ENCODE measurements at places on chromosomes 3 and 15.

- DNase-seq: no peak
These were observed 338.3 kb downstream of the NLGN1 start for GRCh38 chr3:173735841-173736240.

- DNase-seq: peak; percentile 90
These were observed at the start of gene PRICKLE2 for GRCh38 chr3:64224826-64225610. Gene PRICKLE2 (minus strand): TSS chr3:64225466. CDS start chr3:64198927, 26,539 bp downstream.

GRCh38 chr15:100895721-100896120 is 16.1 kb downstream of the ALDH1A3 start:
- no peak for DNase-seq

- peak; percentile 61 for DNase-seq
These were observed 289.1 kb upstream of the DNAJC19 start for GRCh38 chr3:181278468-181279238.

- no peak for DNase-seq
These were observed 7.8 kb downstream of the UROC1 start for GRCh38 chr3:126509597-126510307.

DNA sequence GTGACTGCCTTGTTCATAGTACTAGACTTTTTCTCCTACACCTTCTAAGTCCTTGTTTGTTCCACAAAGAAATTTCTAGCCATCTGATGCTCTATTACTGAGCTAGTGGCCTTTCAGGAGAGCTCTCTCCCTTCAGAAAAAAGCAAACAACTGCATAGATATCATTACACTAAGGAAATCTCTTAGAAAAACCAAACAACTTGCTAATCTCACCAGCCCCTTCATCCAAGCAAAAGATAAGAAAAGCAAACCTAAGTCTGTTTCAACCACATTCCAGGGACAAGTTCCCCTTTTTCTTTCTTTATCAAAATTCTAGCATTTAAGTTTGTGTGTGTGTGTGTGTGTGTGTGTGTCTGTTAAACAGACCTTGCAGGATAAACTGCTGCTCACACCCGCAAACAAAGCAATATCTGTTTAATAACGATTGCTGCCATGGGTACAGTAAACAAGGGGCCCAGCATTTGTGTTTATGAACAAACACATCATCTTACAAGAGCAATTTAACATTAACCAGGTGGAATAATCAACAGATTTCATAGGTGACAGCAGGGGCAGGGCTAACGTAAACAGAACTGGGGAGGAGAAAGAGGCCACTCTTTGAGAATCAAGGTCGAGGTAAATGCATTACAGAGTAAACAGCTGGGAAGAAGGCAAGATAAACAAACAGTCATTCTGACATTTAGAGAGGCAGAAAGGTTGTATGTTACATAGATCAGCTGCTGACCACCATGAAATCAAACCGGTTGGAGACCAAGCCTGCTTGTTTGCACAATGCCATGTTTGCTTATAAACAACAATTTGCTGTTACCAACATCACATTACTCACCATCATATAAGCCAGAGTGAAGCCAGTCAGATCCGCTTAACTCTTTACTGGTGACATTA is 375.1 kb downstream of the FOXP1 start:
- DNase-seq: no peak

- DNase-seq: no peak
These were observed 25.4 kb downstream of the FILIP1L start for GRCh38 chr3:100088735-100089368.

DNA sequence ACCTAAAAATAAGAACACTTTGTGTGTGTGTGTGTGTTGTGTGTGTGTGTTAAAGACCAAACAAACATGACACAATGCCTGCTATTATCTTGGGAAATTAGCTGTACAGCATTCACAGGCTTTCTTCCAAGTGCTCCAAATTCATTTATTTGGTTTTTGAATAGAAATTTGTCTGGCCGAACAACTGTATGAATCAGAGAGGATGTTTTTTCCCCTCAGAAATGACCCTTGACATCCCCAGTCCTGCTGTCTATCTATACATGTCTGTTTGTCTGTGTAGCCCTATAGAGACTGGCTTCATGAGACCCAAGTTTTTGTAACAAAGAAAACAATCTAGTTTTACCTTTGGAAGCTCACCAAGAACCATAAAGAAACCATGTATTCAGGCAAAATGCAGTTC is 549.8 kb downstream of the NSUN3 start:
- no peak for DNase-seq

DNA sequence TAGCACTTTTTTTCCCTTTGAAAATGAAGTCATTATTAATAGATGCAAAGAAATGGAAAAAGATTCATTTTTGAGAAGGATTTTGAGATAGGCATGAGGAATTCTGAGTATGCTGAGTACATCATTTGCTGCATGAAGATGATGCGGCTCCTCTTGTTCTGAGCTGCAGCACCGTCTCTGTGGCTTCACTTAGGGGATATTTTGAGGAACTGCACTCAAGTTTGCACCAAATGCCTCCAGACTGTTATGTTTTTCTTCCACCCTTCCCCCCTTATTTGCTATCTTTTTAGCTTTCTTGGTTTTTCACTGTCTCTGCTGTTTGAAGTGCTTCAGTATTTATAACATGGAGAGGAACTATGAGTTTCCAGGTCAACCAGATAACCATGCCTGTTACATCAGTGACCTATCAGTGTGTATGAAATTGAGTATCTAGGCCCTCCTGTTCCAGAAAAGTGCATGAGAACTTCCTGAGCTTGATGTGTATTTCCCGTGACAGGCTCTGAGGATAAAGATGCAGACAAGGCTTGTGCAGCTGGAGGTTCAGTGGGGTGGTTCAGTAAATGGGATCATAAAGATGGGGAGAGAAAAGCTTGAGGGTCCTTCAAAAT is 128.7 kb downstream of the PDCD6IP start:
- DNase-seq: no peak

DNA sequence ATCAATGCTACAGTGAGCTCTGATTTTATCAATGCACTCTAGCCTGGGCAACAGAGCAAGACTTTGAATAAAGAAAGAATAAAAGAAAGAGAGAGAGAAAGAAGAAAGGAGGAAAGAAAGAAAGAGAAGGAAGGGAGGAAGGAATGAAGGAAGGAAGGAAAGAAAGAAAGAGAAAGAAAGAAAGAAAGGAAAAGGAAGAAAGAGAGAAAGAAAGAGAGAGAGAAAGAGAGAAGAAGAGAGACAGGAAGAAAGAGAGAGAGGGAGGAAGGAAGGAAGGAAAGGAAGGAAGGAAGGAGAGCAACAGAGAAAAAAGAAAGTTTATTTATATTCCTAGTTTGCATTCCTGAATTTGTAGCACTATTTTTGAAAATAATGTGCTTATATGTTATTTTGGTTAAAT is 52.3 kb upstream of the ITGA11 start:
- DNase-seq: no peak

GRCh38 chr3:38421679-38422336 is 31.9 kb upstream of the ACVR2B start:
- DNase-seq: no peak

DNA sequence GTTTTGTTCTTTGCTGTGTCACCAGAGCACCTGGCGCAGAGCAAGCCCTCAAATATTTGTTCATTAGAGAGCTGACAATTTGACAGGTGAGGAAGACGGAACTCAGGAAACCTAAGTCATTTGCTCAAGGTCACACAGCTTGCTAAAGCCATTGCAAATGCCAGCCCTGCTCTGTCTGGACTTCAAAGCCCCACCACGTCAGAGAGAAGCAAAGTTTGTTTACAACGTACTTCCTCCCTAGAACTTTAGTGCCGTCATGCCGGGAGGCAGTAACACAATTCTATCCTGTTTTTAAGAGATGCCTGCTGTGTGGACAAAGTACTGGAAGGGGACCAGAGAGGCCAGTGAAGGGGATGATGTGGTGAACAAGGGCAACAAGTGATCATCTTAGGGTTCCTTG is 216.6 kb upstream of the PRICKLE2 start:
- DNase-seq: no peak

GRCh38 chr15:89751748-89752147 is 699 bp upstream of the MESP1 start:
- no peak for DNase-seq

- no peak for DNase-seq
These were observed 94.8 kb downstream of the CD200R1L start for GRCh38 chr3:112751564-112752512.

DNA sequence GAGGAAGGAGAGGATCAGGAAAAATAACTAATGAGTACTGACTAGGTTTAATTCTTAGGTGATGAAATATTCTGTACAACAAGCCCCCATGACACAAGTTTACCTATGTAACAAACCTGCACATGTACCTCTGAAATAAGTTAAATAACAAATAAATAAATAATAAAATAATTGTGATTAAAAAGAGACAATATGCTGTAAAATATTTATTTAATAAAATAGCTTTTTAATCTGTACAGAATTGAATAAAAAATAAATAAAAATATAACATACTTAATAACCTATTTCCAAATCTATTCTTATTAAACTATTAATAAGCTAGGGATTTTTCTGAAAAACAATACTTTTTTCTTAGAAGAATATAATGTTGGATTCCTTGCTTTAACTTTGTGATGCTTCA is 355.6 kb downstream of the CNTN6 start:
- no peak for DNase-seq

- no peak for DNase-seq
These were observed 33.1 kb downstream of the CDC25A start for GRCh38 chr3:48155122-48155521.

- DNase-seq: no peak
These were observed 463.6 kb upstream of the MDFIC2 start for GRCh38 chr3:70776081-70776480.

DNA sequence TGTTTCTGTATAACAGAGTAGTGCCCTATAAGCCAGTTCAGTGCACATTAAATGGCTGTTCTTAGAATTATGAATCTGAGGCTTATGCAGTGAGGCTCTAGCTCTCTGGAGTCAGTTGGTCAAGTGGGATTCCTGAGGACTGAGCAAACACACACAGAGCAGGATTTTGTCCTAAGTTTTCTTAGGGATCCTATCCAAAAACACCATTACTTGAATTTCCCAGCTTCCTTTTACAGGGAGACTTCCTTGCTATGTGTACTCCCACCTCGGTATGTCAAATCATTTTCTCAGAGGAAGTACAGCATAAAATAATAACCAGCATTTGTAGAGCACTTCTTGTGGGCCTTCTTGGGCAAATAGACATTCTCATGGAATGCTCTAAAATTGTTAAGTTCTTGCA is 63.1 kb upstream of the GOLGA6B start:
- DNase-seq: no peak

- DNase-seq: no peak
These were observed 44.8 kb upstream of the B3GNT5 start for GRCh38 chr3:183208260-183208659.

GRCh38 chr3:58723173-58723572 is 56.6 kb upstream of the FAM3D start:
- no peak for DNase-seq

DNA sequence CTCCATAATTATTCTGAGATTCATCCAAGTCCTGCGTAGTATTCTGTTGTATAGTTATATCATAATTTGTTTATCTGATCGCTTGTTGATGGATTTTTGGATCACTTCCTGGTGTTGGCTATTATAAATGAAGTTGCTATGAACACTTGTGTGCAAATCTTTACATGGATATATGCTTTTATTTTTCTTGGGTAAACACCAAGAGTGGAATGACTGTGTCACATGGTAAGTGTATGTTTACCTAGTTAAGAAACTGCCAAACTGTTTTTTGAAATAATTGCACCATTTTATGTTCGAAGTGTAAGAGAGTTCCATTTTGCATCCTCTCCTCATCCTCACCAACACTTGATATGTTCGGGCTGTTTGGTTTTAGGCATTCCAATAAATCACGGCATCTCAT is 360.4 kb upstream of the FRG2C start:
- no peak for DNase-seq

GRCh38 chr3:101816215-101817149 is 32.8 kb upstream of the NFKBIZ start:
- no peak for DNase-seq

- no peak for DNase-seq
These were observed 33.8 kb downstream of the EFL1 start for GRCh38 chr15:82228750-82229149.

GRCh38 chr3:16816048-16816780 is 68.5 kb upstream of the PLCL2 start:
- peak; percentile 74 for DNase-seq

GRCh38 chr3:20849975-20850374 is 664.0 kb upstream of the SGO1 start:
- DNase-seq: no peak

DNA sequence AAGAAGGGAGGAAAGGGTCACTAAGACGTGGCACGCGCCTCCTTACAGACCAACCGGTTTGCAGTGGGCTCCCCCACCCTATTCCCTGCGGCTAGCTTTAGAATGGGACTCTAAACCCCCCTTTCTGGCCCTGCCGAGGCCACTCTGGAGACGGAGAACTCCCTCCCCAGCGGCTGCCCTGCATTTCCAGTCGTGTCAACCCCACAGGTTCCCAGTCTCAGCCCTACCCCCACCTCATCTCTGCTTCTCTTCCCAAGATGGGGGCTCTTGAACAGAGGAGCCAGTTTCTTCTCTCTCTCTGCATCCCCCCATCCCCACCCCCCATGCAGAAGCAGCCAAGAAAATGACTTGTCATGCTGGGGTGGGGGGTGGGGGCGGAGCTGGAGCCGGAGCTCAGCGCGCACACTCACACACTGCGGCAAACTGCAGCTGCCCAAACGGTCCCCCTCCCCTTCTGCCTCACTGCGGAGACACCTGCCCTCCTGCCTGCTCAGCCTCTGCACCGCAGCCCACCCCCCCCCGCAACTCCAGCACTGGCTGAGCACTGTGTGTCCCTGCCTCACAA is 871 bp downstream of the MAP1A start:
- peak; percentile 78 for DNase-seq

DNA sequence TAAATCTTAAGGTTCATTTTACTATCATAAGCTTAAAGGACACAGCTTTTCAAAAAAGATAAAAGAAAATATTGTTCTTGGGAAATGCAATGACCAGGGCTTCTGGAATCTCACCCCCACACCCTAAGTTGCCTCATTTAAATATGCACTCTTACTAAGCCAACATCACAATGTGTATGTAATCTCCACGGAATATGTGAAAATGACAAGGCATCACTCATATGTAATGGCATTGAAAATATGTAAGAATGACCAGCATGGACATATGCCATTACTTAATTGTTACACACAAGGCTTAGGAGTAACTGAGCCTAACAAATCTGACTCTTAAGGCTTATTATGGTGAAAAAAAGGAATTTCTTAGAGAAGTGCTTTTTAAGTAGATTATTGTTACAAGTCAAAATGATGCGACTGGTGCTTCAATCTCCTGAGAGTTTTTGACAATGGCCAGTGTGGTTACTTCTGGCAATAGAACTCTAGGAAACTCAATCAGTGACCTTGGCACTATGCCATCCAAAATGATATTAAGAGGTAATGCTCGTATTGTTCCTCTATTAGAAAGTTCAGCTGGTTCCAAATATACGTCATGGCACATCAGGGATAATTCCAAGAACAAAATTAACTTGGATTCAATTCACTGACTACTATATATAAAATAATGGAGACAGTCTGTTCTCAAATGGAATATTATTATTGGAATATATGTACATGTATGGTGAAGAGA is 290.0 kb upstream of the PLSCR5 start:
- no peak for DNase-seq

DNA sequence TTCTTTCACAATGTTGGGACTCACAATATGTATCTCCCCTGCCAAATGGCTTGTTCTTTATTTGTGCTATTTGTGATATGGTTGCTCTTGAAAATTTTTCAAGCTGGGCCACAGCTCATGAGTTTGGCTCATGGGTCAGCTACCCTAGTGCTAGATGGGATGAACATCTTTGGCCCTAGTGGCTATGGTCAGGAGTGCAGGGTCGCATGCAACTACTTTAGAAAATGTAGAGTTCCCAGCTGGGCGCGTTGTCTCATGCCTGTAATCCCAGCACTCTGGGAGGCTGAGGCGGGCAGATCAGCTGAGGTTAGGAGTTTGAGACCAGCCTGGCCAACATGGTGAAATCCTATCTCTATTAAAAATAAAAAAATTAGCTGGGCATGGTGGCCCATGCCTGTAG is 55.8 kb downstream of the POLR2M start:
- DNase-seq: no peak

All from pons (tissue), 1 donor.